CD4-positive, alpha-beta T cell treated with Interleukin-12 subunit alpha and Interleukin-12 subunit beta, for 1 hour (primary cell): ENCODE measurements at places on chromosomes 5 and 9.

DNA sequence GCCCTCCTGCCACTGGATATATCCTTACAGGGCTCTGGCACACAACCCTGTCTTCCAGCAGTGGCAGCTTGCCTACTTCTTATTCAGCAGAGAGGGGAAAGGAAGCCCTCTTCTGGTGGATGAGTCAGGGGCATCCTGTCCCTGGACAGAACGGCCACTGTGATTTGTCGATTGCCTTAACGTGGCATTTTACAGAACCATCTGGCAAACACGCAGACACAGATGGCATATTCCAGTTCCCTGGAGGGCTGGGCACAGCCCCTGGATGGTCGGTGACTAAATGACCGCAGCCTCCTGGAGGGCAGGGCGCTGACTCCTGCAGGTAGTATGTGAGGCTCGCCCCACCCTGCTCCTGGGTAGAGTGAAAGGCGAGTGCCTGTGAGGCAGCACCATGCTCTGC is 62.1 kb downstream of the DCP2 start:
- DNase-seq: no peak

DNA sequence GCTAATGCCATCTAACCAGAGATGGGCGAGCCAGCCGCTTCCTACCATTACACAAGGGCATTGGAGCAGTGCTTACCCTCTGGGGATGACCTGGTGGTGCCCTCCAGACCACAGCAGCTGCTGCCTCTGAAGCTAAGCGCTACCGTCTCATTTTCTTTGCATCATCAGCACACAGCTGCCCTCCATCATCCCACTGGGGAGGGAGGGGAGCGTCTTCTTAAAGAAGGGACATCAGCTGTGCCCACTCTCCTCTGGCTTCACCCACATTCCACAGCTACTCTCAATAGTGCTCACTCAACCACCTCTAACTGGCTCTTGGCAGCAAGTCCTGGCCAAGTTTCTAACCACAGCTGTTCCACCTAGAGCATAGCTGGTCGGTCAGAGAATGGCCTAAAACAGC is 503.4 kb downstream of the NFIB start:
- no peak for DNase-seq

- no peak for DNase-seq
Measured at GRCh38 chr9:85216601-85217000, 525.2 kb downstream of the AGTPBP1 start.

DNA sequence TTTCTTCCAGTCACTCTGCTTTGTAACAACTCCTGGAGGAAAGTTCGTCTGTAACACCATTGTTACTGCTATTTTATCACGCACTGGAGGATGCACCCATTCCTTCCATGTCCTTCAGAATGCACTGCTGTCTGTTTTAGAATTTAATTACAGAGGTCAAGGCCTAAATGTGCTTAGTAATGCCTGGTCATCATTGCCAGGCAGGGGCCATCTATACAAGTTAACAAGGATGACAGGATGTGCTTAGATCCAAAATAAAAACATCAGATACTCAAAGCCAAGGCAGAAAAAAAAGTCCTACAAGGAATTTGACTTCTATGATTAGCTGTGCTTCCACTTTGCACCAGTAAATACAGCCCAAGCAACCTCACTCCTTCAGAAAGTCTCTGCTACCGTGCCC is 371.4 kb downstream of the SEMA5A start:
- DNase-seq: no peak

DNA sequence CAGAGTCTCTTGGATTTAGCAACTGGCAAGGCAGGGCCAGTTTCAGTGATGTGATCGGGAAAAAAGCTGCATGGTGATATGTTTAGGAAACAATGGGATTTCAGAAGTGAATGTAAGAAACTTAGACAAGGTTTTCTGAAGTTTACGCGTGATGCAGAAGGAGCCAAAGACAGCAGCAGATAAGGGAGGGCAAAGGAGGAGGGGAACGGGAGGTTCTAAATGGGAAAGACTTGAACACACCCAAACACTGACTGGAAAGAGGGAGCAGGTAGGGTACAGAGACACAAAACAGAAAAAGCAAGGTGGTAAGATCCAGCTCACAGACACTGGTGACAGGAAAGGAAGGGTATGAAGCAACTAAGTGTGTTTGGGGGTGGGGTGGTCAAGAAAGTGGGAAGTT is 115.4 kb downstream of the EPB41L4A start:
- DNase-seq: no peak
